Fibroblast of lung (primary cell): ENCODE measurements at places on chromosomes 5 and 9. TPM values are rescaled to one million over a fixed set of nuclear protein-coding genes. Genes with fewer than 3 reads are reported as not detected.

Gene ANGPTL2
- 108 and 163 TPM in 2 replicates for total RNA-seq

Gene ROR2
- total RNA-seq: 27.9 and 39.5 TPM in 2 replicates

Gene CCNI2
- under 0.01 TPM in 1 of 2 replicates, not detected in the other for total RNA-seq

Gene PAIP1
- 85.4 and 110 TPM in 2 replicates for total RNA-seq

Gene SEMA6A
- 0.17 and 0.26 TPM in 2 replicates for total RNA-seq

Gene RBM27
- total RNA-seq: 20.3 and 23.9 TPM in 2 replicates

Gene IFNA2
- total RNA-seq: not detected in 2 replicates

Gene GFI1B
- total RNA-seq: under 0.01 TPM in 1 of 2 replicates, not detected in the other

Gene IQGAP2
- total RNA-seq: 7.9 and 8.5 TPM in 2 replicates

DNA sequence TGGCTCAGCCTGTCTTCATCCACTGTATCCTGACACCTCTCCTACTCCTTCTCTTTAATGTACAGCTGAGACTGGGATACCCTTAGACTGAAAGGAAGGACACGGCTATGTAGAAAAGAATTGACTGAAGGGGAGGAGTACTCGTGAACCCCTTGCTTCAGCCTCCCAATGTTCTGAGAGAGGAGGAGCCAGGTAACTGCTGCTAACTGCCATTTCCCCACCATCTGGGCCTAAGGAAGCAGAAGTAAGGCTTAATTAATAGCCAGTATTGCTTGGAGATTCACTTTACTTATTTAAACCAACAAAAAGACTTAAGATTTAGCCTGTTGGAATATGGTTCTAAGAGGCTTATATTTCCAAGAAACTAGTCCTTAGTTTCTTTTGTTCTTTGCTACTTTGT lies 18.8 kb upstream of the RGS3 start:
- no peak for DNase-seq

GRCh38 chr9:108180541-108180940 lies 675.2 kb downstream of the ACTL7B start:
- peak; percentile 18 for DNase-seq

DNA sequence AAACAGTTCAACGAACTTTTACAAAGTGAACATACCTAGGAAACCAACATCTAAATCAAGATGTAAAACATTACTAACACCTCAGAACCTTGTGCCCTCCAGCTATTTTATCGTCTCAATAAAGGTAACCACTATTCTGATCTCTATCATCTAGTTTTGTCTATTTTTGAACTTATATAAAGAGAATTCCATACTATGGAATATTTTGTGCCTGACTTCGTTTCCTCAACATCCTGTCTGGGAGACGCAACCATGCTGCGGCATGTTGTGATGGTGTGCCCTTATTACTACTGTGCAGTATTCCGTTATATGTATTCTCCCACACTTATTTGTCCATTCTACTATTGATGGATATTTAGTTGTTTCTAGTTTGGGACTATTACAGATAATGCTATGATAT lies 99.2 kb downstream of the NR6A1 start:
- DNase-seq: no peak

DNA sequence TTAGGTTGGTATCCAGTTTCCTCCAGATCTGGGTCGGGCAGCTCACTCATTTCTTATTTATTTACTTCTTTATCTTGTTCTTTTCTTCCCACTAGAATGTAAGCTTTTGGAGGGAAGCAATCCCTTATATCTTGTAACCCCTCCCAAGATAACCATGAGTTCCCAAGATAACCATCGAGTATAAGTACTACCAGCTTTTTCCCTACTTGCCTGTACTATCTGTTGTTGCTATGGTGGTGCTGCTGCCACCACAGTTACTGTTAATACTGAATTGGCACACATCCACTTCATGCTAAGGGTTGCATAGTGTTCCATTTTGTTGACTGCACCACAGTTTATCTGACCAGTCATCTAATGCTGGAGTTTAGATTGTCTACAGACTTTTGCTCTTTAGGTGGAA lies 19.9 kb downstream of the NUP214 start:
- no peak for DNase-seq

DNA sequence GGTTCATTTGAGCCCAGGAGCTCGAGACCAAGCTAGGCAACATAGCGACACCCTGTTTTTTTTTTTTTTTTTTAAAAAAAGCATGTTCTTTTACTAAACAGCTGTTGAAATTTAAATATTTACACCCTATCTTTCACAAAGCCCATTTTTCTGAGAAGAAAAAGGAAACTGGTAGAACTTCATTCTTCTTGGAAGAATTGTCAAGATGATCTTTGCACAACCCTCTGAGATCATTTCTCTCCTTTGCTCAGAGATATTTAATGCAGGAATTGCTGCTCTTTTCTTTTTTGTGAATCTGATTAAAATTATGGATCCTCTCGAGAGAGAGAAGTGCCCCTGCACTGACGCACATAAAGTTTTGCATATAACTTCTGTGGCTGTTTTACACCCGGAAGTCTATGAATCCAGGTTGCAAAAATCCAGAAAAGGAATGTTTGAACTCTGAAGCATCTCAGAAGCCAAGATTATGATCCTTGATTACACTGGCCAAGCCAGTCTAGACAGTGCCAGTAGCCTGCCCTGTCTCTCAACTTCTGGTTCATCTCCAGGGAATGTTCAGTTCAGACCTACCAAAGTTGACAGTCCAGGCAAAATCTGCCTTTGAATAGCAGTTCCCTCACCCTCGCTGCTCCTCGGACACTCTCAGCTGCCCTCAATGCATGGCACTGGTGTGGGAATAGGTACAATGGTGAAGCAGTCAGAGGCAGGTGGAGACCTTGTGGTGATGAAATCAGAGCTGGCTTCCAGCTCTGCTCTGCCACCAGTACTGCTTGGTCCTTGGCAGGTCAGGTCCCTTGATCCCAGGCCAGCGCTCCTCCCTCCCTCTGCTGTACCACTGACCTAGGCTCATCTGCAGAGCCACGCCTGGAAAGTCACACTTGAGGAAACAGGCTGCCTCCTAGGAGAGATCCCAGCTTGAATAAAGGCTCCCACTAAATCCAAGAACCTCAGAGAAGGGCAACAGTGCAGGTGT lies 13.3 kb upstream of the SLC31A2 start:
- no peak for DNase-seq

DNA sequence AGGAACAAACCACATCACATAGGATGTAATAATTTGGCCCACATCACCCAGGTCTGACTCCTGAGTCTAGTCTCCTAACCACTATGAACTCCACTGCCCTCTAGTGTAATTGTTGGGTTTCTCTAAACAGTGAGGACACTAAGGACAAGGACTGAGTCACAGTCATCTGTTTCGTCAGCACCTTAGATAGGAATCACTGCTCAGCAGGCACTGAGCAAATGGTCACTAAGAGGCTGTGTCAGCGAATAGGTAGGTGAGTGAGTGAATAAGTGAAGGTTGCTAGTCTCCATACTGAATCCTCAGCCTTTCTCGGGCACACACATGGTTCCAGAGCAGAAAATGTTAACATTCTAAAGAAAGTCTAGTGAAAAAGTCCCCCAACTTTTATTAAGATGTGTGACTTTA lies 278.6 kb downstream of the SPOCK1 start:
- peak; percentile 86 for DNase-seq

GRCh38 chr5:36105819-36106218 lies 39.1 kb upstream of the UGT3A2 start:
- no peak for DNase-seq

DNA sequence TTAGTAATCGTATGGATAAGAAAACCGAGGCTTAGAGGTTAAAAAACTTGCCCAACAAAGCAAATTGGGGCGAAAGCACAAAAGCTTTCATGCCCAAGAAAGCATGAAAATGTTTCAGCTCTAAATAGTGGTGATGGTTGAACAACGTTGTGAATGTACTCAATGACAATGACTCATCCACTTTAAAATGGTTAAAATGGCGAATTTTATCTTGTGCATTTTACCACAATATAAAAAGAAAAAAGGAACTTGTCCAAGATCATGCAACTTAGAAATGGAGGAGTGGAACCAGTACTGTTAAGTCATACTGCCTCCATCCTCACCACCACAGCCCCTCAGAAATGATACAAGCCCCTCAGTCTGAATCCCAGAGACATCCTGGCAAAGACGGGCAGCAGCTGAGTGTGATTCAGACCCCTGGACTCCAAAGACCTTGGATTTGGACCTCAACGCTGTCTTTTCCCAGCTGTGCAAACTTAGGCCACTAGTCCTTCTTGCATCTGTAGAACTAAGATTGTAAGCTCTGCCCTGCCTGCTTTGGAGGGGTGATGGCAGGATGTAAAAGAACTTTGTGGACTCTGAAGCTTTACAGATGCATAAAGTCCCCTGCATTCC lies 158.4 kb downstream of the GABBR2 start:
- DNase-seq: peak; percentile 49

GRCh38 chr5:146703499-146703898 lies 175.1 kb downstream of the PPP2R2B start:
- peak; percentile 73 for DNase-seq

DNA sequence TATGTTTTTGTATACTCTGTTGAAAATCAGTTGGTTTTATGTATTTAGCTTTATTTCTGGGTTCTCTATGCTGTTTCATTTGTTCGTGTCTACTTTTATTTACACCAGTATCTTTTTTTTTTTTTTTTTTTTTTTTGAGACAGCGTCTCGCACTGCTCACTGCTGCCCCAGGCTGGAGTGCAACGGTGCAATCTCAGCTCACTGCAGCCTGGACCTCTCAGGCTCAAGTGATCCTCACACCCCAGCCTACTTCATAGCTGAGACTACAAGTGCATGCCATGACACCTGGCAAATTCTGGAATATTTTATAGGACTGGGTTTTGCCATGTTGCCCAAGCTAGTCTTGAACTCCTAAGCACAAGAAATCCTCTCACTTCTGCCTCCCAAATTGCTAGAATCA lies 869.4 kb upstream of the CDH6 start:
- DNase-seq: no peak

- no peak for DNase-seq
Measured at GRCh38 chr9:33748633-33749304, 46.6 kb upstream of the PRSS3 start.

DNA sequence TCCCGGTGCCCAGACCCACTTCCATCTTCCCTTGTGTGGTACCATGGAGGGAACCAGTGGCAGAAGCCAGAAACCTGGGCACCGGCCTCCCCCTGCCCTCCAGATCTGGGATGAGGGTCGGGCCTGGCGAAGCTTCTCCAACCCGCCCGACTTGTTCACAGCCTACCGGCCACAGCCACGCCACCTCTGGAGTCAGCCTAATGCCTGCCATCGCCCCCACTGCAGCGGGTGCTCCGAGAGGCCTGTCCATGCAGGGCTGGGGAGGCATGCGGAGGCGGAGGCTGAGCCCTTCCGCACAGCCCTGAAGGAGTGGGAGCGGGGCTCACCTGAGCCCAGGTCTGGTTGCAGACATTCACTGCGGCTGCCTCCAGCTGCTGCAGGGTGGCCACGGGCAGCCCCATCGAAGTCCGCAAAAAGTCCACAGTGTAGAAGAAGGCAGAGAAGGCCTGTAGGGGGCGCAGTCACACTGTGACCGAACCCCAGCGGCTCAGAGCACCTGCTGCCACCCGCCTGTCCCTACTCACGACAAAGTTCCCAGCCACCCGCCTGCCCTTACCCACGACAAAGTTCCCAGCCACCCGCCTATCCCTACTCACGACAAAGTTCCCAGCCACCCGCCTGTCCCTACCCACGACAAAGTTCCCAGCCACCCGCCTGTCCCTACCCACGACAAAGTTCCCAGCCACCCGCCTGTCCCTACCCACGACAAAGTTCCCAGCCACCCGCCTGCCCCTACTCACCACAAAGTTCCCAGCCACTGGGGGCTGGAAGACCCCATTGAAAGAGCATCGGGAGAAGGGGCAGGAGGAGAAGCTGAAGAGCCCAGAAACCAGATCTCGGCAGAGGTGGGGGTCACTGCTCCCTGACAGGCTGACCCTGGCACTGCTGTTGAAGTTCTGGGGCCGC lies 3.8 kb upstream of the NPDC1 start:
- DNase-seq: peak; percentile 58

- DNase-seq: no peak
Measured at GRCh38 chr5:154215571-154216325, 25.2 kb downstream of the GALNT10 start.

DNA sequence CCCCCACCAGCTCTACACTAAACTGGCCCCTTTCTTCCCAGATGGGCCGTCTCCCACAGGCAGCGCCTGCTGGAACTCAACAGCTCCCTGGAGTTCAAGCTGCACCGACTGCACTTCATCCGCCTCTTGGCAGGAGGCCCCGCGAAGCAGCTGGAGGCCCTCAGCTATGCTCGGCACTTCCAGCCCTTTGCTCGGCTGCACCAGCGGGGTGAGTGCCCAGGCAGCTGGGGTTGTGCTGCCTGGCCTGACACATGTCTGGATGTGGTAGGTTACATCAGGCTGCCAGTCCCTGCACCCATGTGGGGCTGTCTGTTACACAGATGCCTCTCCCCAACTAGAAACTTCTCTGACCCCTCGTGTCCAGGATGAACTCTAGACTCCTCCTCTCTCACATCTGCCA lies 9.8 kb downstream of the NHP2 start:
- peak; percentile 86 for DNase-seq

GRCh38 chr5:169289520-169289919 lies 11.4 kb downstream of the SLIT3 start:
- DNase-seq: no peak

- peak; percentile 84 for DNase-seq
Measured at GRCh38 chr5:81768935-81769452, 18.1 kb upstream of the SSBP2 start.

DNA sequence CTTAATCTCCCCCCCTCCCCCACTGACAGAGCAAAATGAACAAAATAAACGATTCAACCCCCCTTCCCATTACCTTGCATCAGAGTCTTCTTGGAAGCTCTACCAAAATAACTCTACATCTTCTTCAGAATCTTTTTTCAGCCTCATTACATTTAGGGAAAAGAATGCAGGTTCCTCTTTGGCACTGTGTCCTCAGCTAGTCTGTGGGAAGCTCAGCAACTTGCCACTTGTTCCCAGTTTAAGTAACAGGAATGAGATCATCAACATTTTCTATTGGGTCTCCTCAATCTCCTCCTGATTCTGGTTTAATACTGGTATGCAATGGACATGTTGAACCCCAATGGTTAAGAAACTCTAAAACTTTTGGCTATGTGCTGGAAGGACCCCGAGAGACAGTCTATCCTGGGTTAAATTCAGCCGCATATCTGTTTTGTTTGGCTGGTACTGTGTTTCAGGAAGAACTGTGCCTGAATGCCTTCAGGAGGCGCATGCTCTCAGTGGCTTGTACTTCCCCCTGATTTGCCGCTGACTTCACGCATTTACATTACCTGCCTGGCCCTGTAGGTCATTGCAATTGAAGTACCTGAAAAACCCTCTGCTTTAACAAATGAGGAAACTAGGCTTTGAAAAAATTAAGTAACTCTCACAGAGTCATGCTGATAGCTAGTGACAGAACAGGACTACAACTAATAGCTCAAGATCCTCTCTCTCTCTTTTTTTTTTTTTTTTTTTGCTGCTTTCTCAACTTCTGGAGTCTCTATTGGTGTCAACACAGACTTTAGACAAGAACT lies 78.1 kb upstream of the HMHB1 start:
- peak; percentile 74 for DNase-seq

- DNase-seq: peak; percentile 12
Measured at GRCh38 chr9:136307215-136307750, 3.4 kb upstream of the CCDC187 start.
